ELF-1 (cell line): ENCODE measurements at places on chromosomes 12 and 14.
A peak's percentile ranks its signal among the peaks of the same experiment; 100 is the strongest.

GRCh38 chr14:28482251-28483040 is 284.1 kb upstream of the FOXG1 start:
- no peak for DNase-seq

GRCh38 chr14:60771117-60771516 is 36.6 kb downstream of the MNAT1 start:
- no peak for DNase-seq

GRCh38 chr14:61654026-61654425 is 41.3 kb upstream of the HIF1A start:
- DNase-seq, result no peak

GRCh38 chr14:75519826-75520728 is 2.2 kb upstream of the BATF start:
- no peak for DNase-seq

GRCh38 chr14:74333909-74334308 is 14.4 kb upstream of the VRTN start:
- no peak for DNase-seq

DNA sequence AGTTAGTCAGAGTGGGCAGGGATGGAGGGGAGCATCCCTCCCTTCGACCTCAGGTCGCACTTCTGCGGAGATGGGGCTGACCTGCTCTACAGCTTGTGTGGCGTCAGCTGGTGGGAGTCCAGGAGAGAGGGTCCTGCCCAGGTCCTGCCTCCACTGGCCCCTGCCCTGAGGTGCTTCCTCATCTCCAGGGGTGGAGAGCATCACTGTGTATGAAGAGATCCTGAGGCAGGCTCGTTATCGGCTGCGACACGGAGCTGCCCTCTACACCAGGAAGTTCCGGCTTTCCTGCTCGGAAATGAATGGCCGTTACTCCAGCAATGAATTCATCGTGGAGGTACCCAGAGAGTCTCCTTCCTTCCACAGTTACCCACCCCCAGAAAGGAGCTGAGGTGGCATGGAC is 20.2 kb downstream of the CLSTN3 start:
- no peak for DNase-seq

DNA sequence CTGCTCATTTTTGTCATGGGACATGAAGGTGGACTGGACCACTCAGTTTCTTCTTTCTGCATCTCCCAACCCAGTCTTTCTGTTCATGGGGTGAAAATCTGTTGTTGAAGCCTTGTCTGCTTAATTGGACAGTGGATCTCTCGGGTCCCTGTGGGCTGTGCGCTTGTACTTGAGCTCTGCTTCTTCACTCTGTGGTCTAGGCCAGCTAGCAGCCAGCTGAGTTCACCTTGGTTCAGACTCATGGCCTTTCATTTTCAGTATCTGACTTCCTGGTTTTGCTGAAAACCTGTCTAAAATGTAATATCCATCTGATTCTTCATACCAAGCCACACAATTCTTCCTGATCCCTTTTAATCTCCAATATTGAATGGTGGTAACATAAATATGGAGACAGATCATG is 117.2 kb downstream of the LRRK2 start:
- DNase-seq, result no peak

DNA sequence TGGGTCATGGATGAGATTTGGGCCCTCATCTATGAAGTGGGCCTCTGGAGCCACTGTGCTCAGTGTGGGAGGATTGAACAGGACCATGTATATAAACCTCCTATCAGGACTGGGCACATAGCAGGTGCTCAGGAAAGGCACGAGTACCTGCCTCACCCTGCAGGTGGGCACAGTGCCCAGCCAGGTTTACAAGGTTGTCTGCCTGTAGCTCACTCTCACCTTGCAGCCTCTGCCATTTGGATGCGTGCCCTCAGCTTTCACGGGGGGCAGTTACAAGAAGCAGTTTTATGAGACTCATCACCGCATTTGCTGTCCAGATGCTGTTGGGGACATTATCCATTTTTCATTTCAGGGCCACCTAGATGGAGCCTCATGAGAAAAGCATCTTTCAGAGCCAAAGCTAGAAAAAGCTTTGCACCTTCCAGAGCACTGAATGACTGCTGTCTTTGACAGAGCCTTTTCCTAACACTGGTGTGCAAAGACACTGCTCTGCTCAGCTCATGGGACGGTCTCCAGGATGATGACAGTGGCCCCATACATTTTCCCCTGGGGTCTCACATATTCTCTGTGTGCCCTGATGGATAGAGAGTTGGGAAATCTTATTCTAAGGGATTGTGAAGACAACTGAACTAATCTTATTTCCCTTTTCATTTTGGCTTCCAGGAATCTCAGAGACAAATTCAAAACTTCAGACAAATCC is 327.5 kb upstream of the RTL1 start:
- no peak for DNase-seq

DNA sequence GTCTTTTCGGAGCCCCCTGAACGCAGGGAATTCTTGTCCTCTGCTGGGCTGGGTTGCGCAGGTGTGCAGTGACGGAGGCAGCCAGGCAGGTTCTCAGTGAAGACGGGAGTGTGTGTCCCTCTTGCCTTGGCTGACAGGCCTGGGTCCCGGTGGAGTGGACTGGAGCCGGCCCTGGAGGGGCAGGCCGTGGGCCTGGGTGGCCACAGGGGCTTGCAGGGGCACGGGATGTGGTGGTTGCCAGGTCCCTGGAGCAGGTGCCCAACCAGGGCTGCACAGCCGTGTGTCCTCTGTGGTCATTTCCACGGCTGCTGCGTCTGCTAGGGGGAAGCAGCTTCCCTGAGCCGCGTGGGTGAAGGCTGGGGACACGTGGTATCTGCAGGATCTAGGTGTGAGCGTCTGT is 79.8 kb downstream of the ADGRD1 start:
- no peak for DNase-seq

DNA sequence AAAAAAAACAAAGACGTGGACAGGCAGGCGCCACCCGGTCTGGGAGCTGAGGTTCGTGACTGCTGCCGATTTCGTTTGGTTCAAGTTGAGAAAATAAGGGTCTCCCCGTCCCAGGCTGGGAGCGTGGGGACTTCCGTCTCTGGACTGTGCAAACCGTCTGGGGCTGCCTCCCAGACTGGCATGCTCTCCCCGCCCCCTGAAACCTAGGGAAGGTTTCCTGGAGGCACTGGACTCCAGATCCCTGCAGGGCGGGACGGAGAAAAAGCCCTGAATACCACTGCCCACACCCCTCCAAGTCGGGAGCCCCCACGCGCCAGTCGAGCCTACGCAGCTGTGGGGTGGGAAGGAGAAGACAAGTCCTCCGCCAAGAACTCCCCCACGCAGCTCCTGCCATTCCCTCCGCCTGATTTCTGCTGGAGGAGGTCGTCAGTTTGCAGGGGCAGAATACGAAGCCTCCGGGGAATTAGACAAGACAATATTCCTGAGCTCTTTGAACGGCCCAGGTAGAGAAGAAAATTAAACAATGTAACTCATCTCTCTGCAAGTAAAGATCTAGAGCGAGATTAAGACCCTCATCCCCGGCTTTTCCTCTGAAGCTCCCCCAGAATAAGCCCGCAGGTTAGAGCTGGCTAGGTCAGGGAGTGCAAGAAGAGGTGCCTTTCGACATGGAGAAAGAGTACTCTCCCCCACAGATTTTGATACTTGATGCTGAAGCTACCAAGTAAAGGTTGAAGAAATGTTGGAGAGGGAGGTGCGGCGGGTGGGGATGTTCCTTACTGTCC is 10.4 kb upstream of the HOXC13 start:
- DNase-seq, result no peak

- DNase-seq, result peak; percentile 13
Observed at GRCh38 chr14:38755036-38755435, 348.0 kb downstream of the SEC23A start.

DNA sequence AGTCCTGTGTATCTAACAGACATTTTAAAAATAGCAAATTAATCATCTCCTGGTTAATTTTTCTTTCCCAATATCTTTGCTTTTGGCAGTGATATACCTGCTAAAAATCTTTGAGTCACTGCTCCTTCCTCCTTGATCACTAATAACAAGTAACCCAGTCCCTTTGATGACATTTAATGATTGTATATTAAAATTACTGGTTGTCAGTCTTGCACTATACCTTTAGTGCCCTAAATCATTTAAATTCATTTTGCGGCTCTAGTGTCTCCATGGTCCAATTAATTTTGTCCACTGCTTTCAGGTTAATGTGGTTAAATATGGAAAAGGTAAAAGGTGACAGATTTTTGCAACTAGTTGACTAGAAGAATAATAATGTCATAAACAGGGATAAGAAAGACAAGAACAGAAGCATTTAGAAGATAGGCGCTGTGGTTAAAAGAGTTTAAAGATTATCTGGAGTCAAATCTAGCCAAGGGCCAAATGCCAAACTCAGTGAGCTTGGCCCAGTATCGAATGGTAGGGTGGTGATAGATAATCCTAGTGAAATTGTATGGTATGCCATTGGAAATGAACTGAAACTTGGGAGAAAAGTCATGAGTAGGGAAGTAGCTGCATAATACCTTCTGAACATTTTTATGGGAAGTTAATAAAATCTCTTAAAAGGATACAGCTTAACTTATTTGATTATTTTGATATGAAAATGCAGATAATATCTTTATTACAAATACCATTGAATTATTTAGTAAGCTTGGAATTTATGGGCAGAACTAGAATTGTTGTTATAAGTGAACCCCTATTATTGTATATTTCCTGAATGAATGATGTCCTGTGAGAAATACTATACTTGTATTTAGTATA is 115.0 kb downstream of the PCNX1 start:
- no peak for DNase-seq

DNA sequence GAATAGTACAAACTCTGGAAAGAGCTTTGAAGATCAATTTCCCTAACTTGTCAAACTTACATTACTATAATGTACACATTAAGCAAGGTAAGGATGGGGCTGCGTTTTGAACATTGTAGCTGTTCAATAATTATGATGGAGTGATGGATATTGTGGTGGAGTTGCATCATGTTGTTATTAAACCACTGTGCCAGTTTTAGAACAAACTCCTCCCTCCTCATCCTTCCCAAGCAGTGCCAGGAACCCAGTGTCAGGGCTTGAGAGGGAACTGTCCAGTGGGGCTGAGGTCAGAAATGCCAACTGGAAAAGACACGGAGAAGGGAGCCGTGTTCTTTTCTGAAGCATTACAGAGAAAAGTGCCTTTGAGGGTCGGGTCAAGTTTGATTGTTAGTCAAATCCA is 31.9 kb upstream of the PAPOLA start:
- DNase-seq, result no peak

DNA sequence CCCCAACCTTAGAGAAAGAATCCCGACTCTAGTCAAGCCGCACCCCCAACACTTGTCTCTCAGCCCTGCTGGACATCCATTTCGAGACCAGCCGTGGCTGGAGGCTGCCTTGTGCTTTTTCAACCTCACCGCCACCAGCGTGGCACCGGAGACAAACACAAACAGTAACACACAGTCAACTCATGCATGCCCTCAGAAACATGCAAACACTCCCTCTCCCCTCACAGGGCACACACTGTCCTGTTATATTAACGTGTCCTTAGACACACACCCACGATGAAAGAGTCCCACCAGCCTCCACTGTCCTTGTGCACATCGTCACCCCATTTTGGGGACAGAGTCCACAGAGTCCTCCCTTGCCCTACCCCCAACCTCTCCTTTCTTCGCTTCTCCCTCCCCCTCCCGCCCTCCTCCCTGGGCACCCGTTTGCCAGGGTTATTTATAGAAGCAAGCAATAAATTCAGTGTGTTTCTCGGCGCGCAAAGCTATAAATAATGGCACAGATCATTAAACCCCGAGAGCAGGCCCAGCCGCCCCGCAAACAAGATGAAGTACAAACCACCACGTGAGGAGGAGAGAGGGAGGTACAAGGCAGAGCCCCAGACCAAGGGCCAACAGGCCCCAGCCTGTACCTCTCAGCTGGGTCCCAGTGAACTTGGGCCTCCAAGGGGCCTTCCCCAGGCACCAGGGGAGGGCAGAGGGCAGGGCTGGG is 27.9 kb downstream of the SMUG1 start:
- DNase-seq, result no peak

DNA sequence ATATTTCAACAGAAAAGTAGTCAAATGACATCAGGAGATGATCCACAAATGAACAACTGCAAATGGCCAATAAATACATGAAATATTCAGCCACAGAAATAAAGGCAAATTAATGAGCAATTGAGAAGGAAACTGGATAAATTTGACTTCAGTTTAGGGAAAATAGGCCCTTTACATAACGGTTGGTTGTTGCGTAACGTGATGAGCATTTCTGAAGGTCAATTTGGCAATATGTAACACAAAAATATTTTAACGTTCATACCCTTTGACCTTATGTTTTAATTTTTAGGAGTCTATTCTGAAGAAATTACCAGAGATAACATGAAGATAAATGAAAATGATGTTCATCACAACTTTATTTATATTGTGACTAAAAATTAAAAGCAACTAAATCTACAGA is 14.7 kb upstream of the MSRB3 start:
- no peak for DNase-seq

- DNase-seq, result no peak
Observed at GRCh38 chr14:87008965-87009364, 984.0 kb downstream of the GALC start.

DNA sequence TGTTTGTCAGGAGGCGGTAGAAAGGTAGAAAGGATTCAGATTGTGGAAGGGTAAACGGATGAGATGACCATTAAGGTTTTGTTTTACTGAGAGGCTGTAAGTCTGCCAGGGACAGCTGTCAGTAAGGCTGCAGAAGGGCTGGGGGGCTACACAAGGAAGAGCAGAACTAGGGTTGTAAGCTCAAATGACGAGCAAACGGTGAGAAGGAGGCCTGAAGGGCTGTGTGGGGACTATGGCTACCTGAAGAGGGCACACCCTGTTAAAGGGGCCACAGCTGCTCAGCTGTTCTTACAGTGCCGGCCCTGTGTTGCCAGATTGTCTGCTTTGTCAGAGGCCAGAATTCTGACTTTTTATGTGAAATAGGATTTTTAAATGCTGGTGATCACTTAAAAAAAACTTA is 19.1 kb downstream of the VASH1 start:
- DNase-seq, result no peak

DNA sequence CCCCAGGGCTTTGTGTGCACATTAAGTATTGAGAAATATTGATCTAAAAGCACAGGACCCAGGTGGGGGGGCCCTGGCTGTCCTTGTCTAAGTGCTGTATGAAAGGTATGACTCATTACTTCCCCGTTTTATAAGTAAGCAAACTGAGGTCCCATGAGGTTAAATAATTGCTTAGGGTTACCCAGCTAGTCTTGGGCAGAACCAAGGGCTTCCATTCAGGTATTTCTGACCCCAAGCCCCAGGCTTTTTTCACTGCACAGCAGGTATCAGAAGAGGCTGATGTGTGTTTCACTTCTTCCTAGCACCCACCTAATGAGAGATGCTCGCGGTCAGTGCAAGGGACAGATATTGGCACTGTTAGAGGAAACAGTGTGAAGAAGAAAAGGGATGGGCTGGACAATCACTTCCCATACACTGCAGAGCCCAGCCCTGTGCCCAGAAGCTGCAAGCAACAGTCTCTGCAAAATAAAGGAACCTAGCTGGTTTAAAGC is 4.7 kb upstream of the TC2N start:
- DNase-seq, result no peak
